ENCODE measurements at places on chromosomes 12 and 14. TPM values are rescaled to one million over a fixed set of nuclear protein-coding genes. Genes with fewer than 3 reads are reported as not detected.

The BCL11B gene
- 101 TPM for total RNA-seq

The NPFF gene
- total RNA-seq: not detected

The VIPAS39 gene
- total RNA-seq: 12.5 TPM

The PRKD1 gene
- not detected for total RNA-seq
